ENCODE measurements at places on chromosomes 3 and 15. TPM values are rescaled to one million over a fixed set of nuclear protein-coding genes. Genes with fewer than 3 reads are reported as not detected.

DNA sequence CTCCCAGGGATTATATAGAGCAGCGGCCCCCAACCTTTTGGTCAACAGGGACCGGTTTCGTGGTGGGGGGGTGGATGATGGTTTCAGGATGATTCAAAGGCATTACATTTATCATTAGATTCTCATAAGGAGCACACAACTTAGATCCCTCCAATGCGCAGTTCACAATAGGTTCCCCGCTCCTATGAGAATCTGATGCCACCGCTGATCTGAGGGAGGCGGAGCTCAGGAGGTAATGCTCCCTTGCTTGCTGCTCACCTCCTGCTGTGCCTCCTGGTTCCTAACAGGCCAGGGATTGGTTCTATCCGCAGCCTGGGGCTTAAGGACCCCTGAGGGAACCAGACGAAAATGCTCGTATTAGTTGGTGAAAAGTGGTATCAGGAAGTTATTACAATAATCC lies 1.3 kb upstream of the HACD2 start:
- H3K4me1 ChIP-seq, result peaks cover 7% of the 10 kb centered on the region
- H3K27me3 ChIP-seq, result no peaks in the 10 kb centered on the region
- peak; percentile 72 for DNase-seq

DNA sequence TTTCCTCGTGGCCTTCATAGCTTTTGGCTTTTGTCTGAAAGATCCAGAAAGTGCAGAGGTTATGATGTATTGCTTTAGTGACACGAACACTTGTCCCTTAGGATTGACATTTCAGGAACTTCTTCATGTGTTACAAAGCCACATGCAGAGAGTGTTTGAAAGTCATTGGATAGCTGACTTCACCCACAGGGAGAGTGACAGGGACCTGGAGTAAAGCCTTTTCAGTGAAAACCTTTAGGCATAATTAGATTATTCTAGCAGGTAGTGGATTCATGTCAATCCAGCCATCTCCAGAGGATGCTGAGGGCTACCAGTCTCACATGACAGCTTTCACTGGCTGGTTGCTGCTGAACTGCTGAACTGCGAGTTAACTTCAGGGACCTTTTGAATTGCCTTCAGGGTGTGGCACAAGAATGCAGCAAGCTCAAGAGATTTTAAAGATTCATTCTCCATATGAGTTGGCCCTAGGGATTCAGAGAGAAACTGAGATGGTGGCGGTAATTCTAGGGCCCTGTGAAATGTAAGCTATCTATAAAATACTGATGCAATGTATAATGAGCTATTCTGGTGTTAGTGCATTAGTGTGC lies 267.0 kb upstream of the GOLIM4 start:
- H3K4me3 ChIP-seq, result no peak overlapping the region
- no peaks in the 10 kb centered on the region for H3K36me3 ChIP-seq
- H3K27ac ChIP-seq, result no peak overlapping the region

Gene CD96
- 4.1 TPM for polyA plus RNA-seq

Gene MYH15
- 1.0 TPM for polyA plus RNA-seq

Gene KLHL40
- 0.25 TPM for polyA plus RNA-seq

DNA sequence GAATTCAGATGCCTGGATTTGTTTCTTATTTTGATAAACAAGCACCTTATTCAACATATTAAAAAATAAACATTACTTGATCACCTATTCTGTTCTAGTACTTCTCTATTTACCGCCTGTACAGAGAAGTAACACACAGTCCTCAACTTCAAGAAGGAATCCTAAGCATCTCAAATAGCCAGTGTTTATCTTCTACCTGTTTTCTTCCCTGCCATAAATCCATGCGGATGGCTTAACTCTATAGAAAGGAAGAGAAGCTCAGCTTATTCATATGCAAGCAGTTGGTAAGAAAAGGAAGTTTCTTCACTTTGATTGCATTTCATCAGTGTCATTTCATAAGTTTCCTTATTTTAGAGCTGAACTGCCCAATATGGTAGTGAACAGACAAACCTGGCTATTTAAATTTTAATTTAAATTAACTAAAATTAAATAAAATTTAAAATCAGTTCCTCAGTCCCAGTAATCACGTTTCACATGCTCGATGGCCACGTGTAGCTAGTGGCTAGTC lies 210.0 kb upstream of the PEX5L start:
- H3K4me1 ChIP-seq, result no peaks in the 10 kb centered on the region
- no peaks in the 10 kb centered on the region for H3K27me3 ChIP-seq
- no peak overlapping the region for H3K4me3 ChIP-seq
- no peak overlapping the region for H3K27ac ChIP-seq
- DNase-seq, result no peak

Gene GAP43
- polyA plus RNA-seq, result 39.3 TPM

DNA sequence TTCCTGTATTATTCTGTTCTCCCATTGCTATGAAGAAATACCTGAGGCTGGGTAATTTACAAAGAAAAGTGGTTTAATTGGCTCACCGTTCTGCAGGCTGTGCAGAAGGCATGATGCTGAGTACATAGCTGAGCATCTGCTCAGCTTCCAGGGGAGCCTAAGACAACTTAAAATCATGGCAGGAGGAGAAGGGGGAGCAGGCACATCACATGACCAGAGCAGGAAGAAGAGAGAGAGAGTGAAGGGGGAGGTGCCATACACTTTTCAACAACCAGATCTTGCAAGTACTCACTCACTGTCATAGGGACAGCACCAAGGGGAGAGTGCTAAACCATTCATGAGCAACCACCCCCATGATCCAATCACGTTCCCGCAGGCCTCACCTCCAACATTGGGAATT lies 184.4 kb downstream of the GOLGA8K start:
- no peak for DNase-seq
- H3K4me1 ChIP-seq, result no peaks in the 10 kb centered on the region
- H3K36me3 ChIP-seq, result no peaks in the 10 kb centered on the region
- no peak overlapping the region for H3K4me3 ChIP-seq

Measured in large intestine (tissue), 12 donors.